Muscle of leg (tissue), 16 donors: ENCODE measurements at places on chromosomes 7 and 10.

- no peaks in the 10 kb centered on the region for H3K4me1 ChIP-seq
- DNase-seq, result no peak
- peaks cover 3% of the 10 kb centered on the region for H3K27me3 ChIP-seq
- no peak overlapping the region for H3K27ac ChIP-seq
Observed at GRCh38 chr10:130711072-130711471, 574.9 kb downstream of the GLRX3 start.

DNA sequence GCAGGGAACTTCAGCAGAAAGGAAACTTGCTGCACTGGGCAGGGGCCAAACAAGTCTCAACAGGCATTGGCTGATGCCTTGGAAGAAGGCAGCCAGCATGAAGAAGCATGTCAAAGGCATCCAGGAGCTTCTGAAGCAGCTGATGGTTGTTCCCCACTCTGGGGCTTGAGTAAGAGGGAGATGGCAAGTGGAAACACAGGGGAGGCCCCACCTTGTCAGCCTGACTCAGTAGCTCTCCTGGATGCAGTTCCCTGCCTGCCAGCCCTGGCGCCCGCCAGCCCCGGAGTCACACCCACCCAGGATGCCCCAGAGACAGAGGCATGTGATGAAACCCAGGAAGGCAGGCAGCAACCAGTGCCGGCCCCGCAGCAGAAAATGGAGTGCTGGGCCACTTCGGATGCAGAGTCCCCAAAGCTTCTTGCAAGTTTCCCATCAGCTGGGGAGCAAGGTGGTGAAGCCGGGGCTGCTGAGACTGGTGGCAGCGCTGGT is 96.5 kb downstream of the TACC2 start:
- peaks cover 7% of the 10 kb centered on the region for H3K27me3 ChIP-seq
- H3K4me3 ChIP-seq, result no peak overlapping the region
- no peak overlapping the region for H3K27ac ChIP-seq
- peaks cover 8% of the 10 kb centered on the region for H3K36me3 ChIP-seq
- H3K4me1 ChIP-seq, result peaks cover 51% of the 10 kb centered on the region

DNA sequence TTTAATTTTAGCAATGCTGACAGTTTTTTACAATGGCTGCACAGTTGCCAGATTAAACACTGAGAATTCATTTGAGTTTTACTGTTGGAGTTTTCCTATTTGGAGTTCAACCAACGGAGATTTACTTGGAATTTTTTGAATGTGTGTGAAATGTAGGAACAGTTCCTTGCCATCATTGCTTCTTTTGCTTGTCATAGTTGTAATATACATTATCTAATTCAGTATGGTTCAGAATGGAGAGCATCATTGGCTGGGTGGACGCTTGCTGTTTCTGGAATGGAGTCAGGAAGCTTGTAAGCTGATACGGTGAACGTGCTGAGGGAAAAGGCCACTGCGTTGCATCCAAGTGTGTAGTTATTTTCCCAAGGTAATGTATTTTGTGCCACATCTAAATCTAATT is 404.3 kb upstream of the KLF6 start:
- DNase-seq, result peak; percentile 89
- H3K27me3 ChIP-seq, result no peaks in the 10 kb centered on the region
- no peaks in the 10 kb centered on the region for H3K36me3 ChIP-seq
- no peak overlapping the region for H3K4me3 ChIP-seq
- no peaks in the 10 kb centered on the region for H3K4me1 ChIP-seq

DNA sequence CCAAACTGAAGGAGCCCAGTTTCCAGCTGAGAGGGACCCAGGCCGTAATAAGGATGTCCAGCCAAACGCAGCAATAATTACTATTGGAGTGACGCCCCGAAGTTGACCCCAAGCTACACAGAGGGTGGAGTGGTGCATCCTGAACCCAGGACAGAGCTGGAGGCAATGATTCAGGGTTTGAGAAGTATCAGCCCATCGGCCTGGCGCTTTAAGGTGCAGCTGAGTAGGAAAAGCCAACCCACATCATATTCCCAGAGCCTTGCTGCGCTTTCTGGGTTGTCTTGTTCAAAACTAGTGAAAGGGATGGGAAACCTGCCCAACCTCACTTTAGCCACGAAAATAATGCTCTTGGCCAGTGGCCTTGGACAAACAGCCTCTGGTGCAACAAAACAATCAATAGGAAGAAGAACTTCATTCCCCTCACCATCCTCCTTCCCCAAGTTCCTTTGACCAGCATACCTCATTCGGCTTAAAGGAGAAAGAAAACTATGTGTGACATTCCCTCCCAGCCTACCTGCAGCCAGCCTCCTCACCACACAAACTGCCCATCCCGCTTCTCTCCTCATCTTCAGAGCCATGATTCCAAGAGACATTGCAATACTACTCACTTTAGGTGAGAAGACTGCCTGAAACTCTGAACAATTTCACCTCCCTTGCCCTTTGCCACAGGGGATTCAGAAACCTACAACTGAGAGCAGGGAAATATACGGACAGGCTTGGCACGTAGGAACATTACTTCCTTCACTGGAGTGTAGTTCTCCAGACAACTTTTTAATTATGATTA is 217.2 kb upstream of the MKLN1 start:
- H3K27me3 ChIP-seq, result peaks cover 60% of the 10 kb centered on the region
- H3K4me1 ChIP-seq, result peaks cover 33% of the 10 kb centered on the region
- H3K4me3 ChIP-seq, result peak overlapping the region; percentile 26
- H3K36me3 ChIP-seq, result no peaks in the 10 kb centered on the region

GRCh38 chr10:79904671-79905321 is 44.1 kb downstream of the SFTPD start:
- H3K27ac ChIP-seq, result peak overlapping the region; percentile 69
- peaks cover 7% of the 10 kb centered on the region for H3K4me1 ChIP-seq
- peak overlapping the region; percentile 81 for H3K4me3 ChIP-seq
- peaks cover 2% of the 10 kb centered on the region for H3K36me3 ChIP-seq

GRCh38 chr7:26490640-26491624 is 199.3 kb downstream of the SNX10 start:
- no peaks in the 10 kb centered on the region for H3K36me3 ChIP-seq
- H3K4me3 ChIP-seq, result no peak overlapping the region
- DNase-seq, result peak; percentile 82
- H3K27ac ChIP-seq, result no peak overlapping the region
- peaks cover 40% of the 10 kb centered on the region for H3K4me1 ChIP-seq
- peaks cover 14% of the 10 kb centered on the region for H3K27me3 ChIP-seq

DNA sequence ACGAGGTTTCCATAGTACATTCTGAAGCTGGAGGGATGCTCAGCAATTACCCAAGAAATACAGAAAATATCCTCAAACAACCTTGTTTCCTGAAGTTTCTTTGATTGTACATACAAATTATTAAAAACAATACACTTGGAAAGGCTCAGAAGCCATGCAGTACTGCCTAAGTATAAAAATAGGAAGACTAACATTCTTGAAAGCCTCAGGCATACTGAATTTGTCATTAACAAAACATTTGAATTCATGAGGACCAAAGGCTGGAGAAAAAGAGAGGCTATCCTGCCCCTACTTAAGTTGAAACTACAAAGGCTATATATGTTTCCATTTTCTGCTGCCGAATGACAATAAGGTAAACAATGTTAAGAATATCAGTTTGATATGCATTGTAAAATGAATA is 54.3 kb upstream of the SGCE start:
- no peak overlapping the region for H3K4me3 ChIP-seq
- DNase-seq, result no peak
- no peaks in the 10 kb centered on the region for H3K4me1 ChIP-seq
- H3K27me3 ChIP-seq, result no peaks in the 10 kb centered on the region

DNA sequence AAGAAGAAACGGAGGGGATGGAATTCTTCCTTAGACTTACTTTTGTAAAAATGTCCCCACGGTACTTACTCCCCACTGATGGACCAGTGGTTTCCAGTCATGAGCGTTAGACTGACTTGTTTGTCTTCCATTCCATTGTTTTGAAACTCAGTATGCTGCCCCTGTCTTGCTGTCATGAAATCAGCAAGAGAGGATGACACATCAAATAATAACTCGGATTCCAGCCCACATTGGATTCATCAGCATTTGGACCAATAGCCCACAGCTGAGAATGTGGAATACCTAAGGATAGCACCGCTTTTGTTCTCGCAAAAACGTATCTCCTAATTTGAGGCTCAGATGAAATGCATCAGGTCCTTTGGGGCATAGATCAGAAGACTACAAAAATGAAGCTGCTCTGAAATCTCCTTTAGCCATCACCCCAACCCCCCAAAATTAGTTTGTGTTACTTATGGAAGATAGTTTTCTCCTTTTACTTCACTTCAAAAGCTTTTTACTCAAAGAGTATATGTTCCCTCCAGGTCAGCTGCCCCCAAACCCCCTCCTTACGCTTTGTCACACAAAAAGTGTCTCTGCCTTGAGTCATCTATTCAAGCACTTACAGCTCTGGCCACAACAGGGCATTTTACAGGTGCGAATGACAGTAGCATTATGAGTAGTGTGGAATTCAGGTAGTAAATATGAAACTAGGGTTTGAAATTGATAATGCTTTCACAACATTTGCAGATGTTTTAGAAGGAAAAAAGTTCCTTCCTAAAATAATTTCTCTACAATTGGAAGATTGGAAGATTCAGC is 158.7 kb upstream of the LANCL2 start:
- no peak overlapping the region for H3K27ac ChIP-seq
- H3K4me3 ChIP-seq, result no peak overlapping the region
- H3K27me3 ChIP-seq, result no peaks in the 10 kb centered on the region
- no peaks in the 10 kb centered on the region for H3K4me1 ChIP-seq

- H3K27me3 ChIP-seq, result no peaks in the 10 kb centered on the region
- H3K4me3 ChIP-seq, result no peak overlapping the region
- no peak for DNase-seq
- peaks cover 3% of the 10 kb centered on the region for H3K4me1 ChIP-seq
Observed at GRCh38 chr10:58715061-58715460, 202.4 kb downstream of the BICC1 start.

DNA sequence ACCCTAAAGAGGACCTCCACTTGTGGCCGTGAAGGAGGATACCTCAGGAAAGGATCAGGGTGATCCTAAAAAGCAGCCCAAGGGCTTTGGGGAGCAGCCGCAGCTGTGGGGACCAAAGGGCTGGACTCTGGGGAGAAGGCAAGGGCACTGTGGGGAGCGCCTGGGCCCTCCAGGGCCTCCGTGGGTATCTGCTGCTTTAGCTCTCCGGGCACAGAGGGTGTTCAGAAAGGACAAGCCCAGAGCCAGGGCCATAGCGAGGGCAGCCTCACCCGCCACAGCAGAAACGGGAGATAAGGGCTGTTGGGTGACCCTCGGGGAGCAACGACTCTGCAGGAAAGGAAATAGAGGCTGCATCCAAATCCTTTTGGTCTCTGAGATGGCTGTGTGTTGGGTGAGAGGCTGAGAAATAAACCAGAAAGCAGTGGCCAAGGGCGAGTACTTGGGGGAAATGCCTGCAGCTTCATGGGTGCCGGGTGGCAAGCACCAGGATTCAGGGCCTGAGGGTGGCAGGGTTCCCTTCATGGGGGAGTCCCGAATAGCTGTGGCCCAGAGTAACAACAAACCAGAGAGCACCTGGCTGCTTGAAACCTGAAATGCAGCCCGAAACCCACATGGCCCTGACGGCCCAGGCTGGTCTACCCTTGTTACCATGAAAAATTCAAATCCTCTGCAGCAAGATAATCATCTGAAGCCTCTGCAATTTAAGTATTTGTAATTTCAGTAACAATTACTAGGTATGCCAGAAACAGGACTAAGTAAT is 95.2 kb downstream of the VIPR2 start:
- DNase-seq, result no peak
- no peaks in the 10 kb centered on the region for H3K27me3 ChIP-seq
- no peaks in the 10 kb centered on the region for H3K36me3 ChIP-seq

GRCh38 chr10:971613-972012 is 16.6 kb upstream of the GTPBP4 start:
- H3K36me3 ChIP-seq, result peaks cover 3% of the 10 kb centered on the region
- H3K27ac ChIP-seq, result peak overlapping the region; percentile 25
- H3K4me3 ChIP-seq, result no peak overlapping the region
- peaks cover 4% of the 10 kb centered on the region for H3K27me3 ChIP-seq

DNA sequence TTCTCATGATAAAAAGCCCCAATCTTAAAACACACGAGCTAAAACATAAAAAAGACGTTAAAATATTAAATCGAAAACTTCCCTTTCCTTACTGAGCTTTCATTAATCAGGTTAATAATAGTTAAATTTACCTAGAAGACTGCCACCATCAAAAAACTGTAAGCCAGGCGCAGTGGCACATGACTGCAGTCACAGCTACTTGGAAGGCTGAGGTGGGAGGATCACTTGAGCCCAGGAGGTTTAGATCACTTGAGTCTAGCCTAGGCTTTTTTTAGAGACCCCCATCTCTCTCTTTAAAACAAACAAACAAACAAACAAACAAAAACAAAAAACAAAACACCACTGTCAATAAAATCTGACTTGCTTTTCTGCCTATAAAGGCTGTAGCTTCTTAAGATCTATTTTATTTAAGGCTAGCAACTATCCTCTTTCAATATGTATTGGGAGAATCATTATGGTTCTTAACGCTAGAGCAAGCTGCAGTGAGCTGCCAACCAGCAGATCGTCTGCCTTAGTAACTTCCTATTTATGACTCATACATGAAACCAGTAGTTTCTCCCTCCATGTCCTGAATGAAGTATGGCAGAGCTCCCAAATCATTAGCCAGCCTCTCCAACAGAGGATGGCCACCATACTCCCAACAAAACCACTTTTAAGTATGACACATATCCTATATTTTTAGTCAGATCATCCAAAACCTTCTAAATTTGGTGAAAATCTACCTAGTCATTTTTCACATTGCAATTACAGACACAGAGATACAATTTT is 163.7 kb downstream of the SRPK2 start:
- H3K4me1 ChIP-seq, result peaks cover 4% of the 10 kb centered on the region
- no peak overlapping the region for H3K4me3 ChIP-seq
- no peaks in the 10 kb centered on the region for H3K36me3 ChIP-seq
- DNase-seq, result peak; percentile 70

DNA sequence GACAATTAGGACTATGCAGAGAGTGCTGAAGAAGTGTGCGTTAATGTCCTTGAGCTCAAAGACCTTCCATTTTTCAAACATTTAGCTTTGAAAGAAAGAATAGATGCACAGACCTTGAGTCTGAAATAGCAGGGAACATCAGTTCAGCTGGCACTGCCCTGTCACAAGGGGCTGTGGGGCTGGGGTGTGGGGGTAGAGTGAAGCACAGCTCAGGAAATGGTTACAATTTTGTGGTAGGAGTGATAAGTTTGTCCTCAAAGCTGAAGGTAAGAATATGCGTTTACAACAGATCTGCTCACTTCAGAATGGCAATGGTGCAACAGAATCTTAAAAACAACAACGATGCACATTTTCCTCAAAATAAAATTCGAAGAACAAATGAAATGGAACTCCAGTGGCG is 33.6 kb downstream of the SMKR1 start:
- H3K4me3 ChIP-seq, result no peak overlapping the region
- no peaks in the 10 kb centered on the region for H3K4me1 ChIP-seq

GRCh38 chr7:96838481-96838880 is 128.8 kb upstream of the SEM1 start:
- H3K27ac ChIP-seq, result no peak overlapping the region
- H3K36me3 ChIP-seq, result no peaks in the 10 kb centered on the region
- H3K4me3 ChIP-seq, result no peak overlapping the region
- H3K27me3 ChIP-seq, result no peaks in the 10 kb centered on the region
- no peak for DNase-seq

DNA sequence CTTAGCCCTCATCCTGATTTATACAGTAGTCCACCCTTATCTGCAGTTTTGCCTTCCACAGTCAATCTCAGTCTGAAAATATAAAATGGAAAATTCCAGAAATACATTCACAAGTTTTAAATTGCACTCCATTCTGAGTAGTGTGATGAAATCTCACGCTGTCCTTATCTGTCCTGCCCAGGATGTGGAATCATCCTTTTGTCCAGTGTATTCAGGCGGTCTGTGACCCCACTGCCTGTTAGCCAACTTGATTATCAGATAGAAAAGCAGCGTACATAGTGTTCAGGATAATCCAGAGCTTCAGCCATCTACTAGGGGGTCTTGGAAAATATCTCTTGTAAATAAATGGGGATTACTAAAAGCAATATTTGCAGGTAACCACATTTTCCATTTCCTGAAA is 146.3 kb downstream of the MALRD1 start:
- no peaks in the 10 kb centered on the region for H3K4me1 ChIP-seq
- no peak for DNase-seq
- H3K4me3 ChIP-seq, result no peak overlapping the region
- H3K27me3 ChIP-seq, result no peaks in the 10 kb centered on the region
- H3K36me3 ChIP-seq, result no peaks in the 10 kb centered on the region
